ENCODE measurements at places on chromosomes 1 and 21.

GRCh38 chr1:36222481-36223380, 1.5 kb upstream of the THRAP3 start:
- no peak for DNase-seq

- no peak for DNase-seq
Measured at GRCh38 chr1:27668121-27668807, 3.7 kb downstream of the IFI6 start.

- DNase-seq: no peak
Measured at GRCh38 chr1:39178541-39179431, 25.7 kb upstream of the MACF1 start.

- DNase-seq: no peak
Measured at GRCh38 chr1:19800076-19800804, 524 bp upstream of the TMCO4 start.

DNA sequence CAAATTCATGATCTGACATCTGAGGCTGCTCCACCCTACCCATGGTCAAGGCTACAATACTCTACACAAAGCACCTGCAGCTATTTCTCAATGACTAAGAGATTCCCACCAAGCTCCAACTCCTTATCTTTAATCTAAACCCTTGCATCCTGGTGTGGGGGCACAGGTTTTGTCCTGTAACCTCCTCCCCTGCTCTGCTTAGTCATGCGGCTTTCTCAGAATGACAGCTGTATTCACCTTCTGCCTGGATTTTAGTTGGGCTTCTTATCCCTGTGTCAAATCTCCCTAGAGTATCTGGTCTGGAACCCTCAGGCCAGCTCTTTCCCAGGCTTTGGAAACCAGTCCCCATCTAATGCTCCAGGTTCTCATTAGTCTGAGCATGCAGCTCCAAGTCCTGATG, 159.0 kb downstream of the BARHL2 start:
- DNase-seq: no peak

- DNase-seq: no peak
Measured at GRCh38 chr1:173314656-173315055, 107.5 kb upstream of the TNFSF4 start.

GRCh38 chr1:211591980-211592493, 13.1 kb upstream of the SLC30A1 start:
- DNase-seq: no peak

DNA sequence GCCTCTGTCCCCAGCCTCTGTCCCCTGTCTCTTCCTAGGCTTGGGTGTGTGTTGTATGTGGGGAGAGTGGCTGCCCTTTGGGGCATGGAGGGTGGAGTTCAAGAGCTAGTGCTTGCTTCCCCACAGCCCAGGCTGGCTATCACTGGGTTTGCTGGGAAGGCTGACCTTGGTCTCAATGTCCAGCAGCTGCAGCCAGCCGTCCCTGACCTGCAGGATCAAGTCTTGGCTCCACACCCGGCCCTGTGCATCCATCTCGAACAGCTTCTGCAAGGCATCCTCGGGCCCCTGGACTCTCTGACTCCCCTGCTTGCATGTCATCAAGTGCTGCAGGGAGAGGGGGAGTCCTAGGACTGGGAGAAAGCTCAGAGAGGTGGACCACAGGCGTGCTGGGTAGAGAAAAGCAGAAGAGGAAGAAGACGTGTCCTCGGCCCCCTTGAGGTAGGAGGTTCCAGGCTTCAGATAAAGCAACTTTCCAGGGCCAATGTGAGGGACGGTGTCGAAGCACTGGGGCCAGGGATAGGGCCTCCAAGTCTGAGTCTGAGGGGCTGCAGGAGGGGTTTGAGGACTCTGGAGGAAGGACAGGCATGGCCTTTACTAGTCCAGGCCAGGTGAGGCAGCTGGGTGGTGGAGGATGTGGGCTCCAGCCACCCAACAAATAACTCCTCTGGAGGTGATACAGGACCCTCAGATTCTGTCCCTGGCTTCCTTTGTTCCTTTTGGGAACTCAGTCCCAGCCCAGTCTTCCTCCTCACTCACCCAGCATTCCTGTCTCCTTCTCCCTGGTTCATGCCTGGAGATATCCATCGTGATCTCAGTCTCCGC, 4.0 kb downstream of the EPS8L3 start:
- DNase-seq: no peak

GRCh38 chr1:83029050-83029449, 969.9 kb downstream of the TTLL7 start:
- no peak for DNase-seq

- DNase-seq: no peak
Measured at GRCh38 chr1:85451236-85451830, 13.6 kb downstream of the DDAH1 start.

DNA sequence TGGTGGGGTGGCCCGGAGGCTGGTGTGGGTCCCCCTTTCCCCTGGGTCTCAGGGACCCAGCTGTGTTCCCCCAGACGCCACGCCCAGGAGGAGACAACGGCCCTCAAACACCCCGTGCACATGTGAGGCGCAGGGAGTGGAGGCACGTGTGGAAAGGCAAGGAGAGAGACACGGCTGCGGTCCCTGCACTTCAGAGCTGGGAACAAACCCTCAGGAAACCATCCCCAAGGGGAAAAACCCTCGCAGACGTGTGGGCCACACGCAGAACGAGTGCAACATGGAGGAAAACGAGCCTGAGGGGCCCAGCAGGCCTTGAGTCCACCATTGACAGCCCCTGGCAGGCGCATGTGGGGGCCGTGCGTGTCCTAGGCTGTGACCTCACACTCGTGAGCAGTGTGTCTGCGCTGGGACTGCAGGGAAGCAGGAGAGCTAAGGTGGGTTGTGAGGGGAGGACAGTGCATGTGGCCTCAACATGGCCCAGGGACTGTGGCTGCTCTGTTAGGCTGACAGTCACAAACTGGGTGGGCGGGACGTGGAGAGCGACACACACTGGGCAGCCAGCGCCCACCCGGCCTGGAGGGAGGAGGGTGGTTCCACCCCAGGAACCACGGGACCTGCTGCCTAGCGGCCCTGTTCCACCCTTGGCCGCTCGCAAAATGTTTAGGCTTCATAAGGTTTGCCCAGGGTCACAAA, 20.0 kb downstream of the ITGB2 start:
- no peak for DNase-seq

DNA sequence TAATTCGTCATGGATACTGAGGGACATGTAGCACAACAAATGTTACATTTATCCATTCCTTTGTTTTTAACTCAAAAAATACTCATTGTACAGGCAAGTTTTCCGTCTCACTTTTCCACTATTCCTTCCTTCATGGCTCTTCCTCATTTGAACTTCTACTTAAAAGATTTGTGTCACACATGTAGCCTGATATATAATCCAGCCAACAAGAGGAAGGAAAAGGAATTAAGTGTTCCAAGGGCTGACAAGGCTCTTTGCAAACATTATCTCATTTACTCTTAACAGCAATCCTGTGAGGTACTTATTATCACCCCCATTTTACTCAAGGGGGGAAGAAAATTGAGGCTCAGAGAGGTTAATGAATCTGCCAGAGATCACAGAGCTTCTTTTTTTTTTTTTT, 22.9 kb downstream of the CD244 start:
- no peak for DNase-seq

DNA sequence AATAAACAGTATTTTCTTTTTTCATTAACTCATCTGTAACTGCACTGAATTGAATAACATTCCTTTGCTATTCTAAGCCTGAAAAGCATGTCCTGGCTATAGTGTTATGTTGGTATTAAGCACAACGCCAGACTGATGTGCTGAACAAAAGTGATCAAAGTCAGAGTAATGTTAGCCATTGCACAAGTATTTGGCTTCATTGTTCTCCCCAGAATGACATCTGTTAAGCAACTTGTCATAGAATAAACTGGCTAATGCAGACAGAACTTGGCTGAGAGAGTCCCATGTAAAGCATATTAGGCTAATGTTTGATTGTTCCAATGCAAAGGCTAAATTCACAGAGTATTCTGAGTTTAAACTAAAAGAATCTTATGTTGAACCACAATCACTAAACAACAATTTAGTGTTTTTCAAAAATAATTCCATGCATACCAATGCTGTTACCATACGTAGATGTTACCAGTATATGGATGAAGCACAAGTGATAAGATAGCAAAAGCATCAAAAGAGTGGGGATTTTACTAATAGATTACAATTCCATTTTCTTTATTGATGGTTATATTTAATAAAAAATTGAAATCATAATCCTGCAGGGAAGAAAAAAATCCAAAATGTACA, 235.3 kb upstream of the DMRTA2 start:
- DNase-seq: no peak

GRCh38 chr1:171717062-171717718, 24.7 kb downstream of the VAMP4 start:
- DNase-seq: no peak
